Subcutaneous preadipocyte (primary cell): ENCODE measurements at places on chromosomes 4 and X. TPM values are rescaled to one million over a fixed set of nuclear protein-coding genes. Genes with fewer than 3 reads are reported as not detected.

Gene USP17L12
- not detected in 2 replicates for total RNA-seq

Gene GPR173
- total RNA-seq, result 3.1 and 3.3 TPM in 2 replicates

Gene PCDH7
- 2.6 and 2.7 TPM in 2 replicates for total RNA-seq

Gene HTN1
- not detected in 2 replicates for total RNA-seq

Gene TMPRSS11F
- total RNA-seq, result not detected in 2 replicates

Gene TMPRSS11E
- not detected in 2 replicates for total RNA-seq

Gene PNMA6A
- 1.6 and 3.3 TPM in 2 replicates for total RNA-seq

Gene SRPK3
- total RNA-seq, result 0.39 TPM in 1 of 2 replicates, not detected in the other

Gene PWWP3B
- total RNA-seq, result not detected in 2 replicates
